ENCODE measurements at places on chromosomes 4 and X.

DNA sequence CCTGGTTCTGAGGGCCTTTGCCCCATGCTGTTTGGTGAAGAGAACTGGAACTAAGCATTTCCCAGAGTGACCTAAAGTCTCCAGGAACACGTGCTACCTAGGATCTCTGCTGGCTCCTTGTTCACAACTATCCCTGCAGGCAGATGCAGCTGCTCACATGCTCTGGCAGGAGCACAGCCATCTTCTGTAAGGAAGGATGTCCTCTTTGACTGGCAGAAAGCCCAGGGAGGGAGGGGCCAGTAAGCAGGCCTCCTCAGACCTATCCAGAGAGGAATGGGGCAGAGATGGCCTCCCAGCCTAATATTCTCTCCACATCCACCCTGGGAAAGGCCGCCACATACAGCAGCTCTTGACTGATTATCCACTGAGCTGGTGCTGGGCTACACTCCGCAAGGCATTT, 142.8 kb upstream of the EOLA2 start:
- DNase-seq: no peak

DNA sequence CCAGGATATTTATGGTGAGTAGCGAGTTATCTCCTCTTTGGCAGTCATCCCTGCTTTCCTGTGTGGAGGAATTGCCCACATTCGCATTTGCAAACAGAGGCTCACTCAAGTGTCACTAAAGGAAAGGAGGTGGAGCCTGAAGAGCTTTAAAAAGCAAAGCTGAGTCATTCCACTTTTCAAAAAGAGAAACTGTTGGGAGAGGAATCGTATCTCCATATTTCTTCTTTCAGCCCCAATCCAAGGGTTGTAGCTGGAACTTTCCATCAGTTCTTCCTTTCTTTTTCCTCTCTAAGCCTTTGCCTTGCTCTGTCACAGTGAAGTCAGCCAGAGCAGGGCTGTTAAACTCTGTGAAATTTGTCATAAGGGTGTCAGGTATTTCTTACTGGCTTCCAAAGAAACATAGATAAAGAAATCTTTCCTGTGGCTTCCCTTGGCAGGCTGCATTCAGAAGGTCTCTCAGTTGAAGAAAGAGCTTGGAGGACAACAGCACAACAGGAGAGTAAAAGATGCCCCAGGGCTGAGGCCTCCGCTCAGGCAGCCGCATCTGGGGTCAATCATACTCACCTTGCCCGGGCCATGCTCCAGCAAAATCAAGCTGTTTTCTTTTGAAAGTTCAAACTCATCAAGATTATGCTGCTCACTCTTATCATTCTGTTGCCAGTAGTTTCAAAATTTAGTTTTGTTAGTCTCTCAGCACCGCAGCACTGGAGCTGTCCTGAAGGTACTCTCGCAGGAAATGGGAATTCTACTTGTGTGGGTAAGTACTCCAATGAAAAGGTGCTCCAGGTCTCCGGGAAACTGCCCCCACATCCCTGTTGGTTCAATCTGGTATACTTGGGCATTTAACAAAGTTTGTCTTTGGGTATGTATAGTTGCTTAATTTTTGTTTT, at the start of gene EGF:
TSS of gene EGF (plus strand) at position 178 of the 890 bp plus-strand sequence. CDS start at position 631, 453 bp downstream.
- no peak for DNase-seq

- DNase-seq: no peak
These were observed 116.0 kb downstream of the MXRA5 start for GRCh38 chrX:3230496-3230895.

GRCh38 chr4:177483271-177483670, 41.0 kb upstream of the AGA start:
- no peak for DNase-seq

DNA sequence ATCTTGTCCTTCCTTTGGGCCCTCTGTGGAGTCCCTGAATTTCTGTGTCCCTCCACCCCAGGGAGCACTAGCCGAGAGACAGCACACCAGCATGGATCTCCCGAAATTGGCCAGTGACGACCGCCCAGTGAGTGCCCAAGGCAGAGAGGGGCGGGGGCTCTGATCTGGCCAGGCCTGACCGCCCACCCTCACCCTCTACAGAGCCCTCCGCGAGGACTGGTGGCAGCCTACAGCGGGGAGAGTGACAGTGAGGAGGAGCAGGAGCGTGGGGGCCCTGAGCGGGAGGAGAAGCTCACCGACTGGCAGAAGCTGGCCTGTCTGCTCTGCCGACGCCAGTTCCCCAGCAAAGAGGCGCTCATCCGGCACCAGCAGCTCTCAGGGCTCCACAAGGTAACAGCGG, 8.4 kb upstream of the UBA1 start:
- no peak for DNase-seq

DNA sequence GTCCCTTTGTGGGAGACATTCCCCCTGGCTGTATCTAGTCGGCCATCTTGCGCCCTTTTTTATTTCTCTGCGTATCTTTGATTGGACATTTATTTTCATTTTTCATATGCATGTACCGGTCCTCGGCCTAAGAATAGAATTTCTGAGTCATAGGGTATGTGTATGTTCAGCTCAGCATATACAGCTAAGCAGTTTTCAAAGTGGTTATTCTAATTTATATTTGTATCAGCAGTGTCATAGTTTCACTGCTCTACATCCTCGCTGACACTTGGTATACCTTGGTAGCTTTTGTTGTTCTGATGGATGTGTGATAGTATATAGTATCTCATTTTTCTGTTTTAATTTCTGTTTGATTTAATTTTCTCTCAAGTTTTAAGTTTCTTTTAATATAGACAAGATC, 38.7 kb downstream of the BEX3 start:
- no peak for DNase-seq

- DNase-seq: no peak
These were observed 222.4 kb upstream of the ANKRD50 start for GRCh38 chr4:124934916-124935315.

DNA sequence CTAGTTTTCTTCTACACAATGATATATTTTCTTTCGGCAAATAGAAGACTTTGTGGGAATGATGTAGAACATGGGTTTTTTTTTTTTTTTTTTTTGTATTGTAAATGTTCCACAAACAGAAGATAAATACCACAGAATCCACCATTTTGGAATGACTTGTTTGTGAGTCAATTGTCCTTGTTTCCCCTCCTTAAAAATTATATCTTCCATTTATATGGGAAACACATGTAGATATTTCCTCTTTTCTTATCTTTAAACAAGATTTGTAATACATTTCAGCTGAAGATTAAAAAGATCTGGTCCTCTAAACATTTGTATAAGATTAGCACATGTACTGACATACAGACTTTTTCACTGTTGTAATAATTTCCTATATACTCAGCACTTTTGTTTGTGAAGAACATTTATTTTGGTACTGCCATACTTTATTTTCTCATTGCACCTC, 304.6 kb downstream of the SPRY1 start:
- DNase-seq: no peak

DNA sequence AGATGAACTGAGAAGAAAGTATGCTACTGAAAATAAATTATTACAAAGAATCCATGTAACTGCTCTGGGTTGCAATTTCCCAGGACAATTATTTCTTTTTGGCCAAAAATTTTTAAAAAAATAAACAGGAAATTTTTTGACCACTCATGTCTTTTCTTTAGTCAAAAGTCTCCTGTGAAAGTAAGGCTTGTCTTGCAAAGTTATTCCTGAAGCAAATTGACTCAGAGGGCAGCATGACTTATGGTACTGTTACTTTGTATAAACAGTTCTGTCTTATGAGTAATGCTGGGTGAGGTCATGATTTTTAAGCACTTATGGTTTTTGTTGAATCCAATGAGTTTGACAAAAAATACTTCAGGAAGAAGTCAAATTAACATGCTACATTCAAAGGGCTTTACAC, 292.8 kb upstream of the ARSJ start:
- DNase-seq: no peak

DNA sequence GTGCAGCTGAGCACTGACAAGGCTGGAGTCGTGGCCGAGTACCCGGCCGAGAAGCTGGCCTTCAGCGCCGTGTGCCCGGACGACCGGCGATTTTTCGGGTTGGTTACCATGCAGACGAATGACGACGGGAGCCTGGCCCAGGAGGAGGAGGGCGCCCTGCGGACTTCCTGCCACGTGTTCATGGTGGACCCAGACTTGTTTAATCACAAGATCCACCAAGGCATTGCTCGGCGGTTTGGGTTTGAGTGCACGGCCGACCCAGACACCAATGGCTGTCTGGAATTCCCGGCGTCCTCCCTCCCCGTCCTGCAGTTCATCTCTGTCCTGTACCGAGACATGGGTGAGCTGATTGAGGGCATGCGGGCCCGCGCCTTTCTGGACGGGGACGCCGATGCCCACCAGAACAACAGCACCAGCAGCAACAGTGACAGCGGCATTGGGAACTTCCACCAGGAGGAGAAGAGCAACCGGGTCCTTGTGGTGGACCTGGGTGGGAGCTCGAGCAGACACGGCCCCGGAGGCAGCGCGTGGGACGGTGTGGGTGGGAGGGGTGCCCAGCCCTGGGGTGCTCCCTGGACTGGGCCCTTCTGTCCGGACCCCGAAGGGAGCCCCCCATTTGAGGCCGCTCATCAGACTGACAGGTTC, 24.3 kb downstream of the RGS12 start:
- DNase-seq: no peak

GRCh38 chr4:188821500-188821899, 682.3 kb downstream of the TRIML1 start:
- DNase-seq: no peak

- no peak for DNase-seq
These were observed 48.0 kb downstream of the ARAP2 start for GRCh38 chr4:36196145-36196913.

- no peak for DNase-seq
These were observed 66.7 kb downstream of the FAM120C start for GRCh38 chrX:54116391-54116790.

DNA sequence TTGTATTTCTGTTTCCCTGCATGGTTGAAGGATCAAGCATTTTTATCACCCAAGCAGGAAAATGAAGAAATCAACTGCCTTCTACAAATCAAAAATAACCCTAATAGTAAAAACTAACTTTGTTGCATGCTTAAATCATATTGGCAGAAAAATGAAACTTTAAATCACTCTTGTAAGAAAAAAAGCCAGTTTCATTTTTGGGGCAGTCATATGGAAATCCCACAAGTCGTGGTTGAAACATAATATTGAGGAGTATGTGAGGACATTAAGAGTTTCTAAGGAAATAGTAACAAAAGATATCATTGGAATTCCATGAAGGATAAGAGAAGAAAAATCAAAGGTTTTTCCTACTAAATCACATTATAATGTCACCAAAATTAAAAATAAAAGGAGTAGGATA, 8.4 kb downstream of the TEC start:
- no peak for DNase-seq

- no peak for DNase-seq
These were observed 25.2 kb downstream of the PI4K2B start for GRCh38 chr4:25258980-25259578.

Data from activated naive CD4-positive, alpha-beta T cell treated with anti-CD3 and anti-CD28 coated beads, Interleukin-2, amount 50 U/mL, for 16 hours (primary cell).